ENCODE measurements at places on chromosomes 6 and 20.

- no peak for DNase-seq
Measured at GRCh38 chr6:122683989-122684651, 73.9 kb downstream of the PKIB start.

DNA sequence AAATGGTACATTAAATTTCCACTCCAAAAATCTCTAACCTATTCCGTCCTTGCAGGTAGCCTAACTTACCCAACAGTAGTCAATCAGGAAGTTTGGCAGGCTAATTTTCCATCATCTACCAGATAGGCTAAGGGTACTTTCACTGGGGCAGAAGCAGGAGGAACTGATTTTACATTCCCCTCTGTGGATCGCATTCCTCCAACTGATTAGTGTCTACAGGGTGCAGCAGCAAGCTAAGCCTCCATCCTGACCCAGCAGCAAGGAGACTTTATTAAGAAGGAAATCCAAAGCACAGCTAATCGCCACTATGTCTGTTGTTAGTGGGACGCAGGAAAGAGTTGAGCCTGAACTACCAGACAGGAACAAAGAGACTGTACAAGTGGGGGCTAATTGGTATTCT, 143.2 kb upstream of the RUNX2 start:
- no peak for DNase-seq

GRCh38 chr6:3389390-3390167, 67.3 kb downstream of the SLC22A23 start:
- DNase-seq: no peak

DNA sequence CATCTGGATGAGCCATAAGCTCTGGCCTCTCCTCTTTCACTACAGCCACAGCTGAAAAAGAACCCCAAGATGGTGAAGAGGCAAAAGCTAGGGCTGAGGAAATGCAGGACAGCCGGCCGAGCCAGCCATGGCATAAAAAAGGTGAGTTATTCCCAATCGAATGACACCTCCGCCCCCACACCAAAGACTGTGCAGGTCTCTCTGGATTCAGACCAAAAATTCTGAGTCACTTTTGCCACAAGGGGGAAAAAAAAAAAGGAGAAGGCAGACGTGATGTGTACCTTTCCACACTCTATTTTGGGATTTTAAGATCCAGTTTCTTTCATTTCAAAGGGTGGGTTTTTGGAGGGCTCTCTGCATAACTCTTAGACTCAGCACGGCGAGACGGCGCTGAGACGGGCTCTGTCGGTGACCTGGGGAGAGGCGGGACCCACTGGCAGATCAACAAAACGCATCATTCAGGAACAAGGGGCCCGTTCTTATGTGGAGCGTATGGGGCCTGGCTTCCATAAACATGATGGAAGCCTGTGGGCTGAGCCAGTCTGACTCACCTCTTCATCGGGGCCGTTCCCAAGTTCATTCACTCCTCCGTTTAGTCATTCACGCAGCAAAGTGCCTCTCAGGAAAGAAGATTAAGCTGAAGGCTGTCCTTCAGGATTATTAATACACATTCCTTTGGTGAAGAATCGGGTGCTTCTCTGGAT, 54.8 kb downstream of the NFATC2 start:
- DNase-seq: no peak

DNA sequence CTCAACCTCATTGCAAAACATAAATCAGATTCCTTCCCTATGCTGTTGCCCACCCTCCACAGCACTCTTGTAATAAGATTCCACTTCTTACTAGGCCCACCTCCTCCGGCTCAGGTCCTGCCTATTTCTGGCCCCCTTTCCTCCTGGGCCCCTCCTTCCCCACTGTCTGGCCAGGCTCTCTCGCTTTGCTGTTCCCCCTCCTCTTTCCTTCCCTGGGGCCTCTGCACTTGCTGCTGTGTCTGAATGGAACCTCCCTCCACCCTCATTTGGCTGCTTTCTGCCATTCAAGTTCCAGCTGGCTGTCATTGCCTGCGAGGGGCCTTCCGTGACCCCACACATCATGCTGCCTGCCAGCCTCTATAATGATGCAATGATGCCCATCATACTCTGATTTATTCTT, 38.9 kb downstream of the ARHGAP40 start:
- DNase-seq: no peak

DNA sequence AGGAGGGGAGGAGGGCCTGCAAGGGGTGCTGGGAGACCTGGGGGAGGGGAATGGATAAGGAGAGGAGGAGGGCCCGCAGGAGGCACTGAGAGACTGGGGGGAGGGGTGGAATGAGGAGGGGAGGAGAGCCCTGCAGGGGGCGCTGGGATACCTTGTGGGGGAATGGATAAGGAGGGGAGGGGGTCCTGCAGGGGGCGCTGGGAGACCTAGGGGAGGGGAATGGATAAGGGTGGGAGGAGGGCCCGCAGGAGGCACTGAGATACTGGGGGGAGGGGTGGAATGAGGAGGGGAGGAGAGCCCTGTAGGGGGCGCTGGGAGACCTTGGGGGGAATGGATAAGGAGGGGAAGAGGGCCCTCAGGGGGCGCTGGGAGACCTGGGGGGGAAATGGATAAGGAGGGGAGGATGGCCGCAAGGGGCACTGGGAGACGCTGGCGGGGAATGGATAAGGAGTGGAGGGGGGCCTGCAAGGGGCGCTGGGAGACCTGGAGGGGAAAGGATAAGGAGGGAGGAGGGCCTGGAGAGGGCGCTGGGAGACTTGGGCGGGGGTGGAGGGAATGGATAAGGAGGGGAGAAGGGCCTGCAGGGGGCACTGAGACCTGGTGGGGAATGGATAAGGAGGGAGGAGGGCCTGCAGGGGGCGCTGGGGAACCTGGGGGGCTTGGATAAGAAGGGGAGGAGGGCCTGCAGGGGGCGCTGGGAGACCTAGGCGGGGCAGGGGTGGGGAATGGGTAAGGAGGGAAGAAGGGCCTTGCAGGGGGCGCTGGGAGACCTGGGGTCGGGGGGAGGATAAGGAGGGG, 1.3 kb upstream of the CTCFL start:
- peak; percentile 14 for DNase-seq

- DNase-seq: no peak
Measured at GRCh38 chr20:40635971-40636370, 53.1 kb downstream of the MAFB start.

GRCh38 chr20:4470375-4470774, 251.3 kb upstream of the PRND start:
- DNase-seq: no peak

GRCh38 chr20:3842348-3842930, 4.2 kb upstream of the MAVS start:
- no peak for DNase-seq

DNA sequence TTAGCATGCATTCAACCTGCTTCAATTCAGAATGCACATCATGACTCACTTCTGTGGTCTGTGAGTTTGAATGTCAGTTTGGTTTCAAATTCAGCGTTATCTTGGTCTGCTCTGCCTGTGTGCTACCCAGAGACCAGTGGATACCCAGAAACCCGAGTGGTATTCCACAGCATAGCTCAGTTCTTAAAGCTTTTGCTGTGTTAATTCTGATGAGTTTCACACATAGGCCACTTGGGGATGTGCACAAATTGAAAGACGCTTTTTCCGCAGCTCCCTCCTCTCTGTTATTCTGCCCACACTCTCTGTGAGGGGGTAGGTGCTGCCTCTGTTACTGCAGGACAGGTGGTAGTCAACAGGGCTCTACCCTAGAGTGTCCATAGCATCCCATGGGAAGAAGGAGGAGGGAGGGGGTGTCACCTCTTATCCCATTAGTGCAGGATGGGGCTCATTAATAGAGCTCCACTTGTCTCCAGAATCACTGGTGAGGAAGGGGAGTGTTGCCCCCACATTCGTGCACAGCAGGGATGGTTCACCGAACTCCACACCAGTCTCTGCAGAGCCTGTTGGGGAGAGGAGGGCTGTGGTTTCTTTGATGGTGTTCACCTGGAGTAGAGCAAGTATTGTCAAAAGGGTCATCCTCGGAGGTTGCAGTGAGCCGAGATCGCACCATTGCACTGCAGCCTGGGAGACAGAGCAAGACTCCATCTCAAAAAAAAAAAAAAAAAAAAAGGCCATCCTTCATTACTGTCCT, 29.2 kb upstream of the SDCBP2 start:
- DNase-seq: peak; percentile 43

GRCh38 chr6:159071843-159072769, 27.3 kb upstream of the TAGAP start:
- no peak for DNase-seq

GRCh38 chr6:109242925-109243324, 139.3 kb downstream of the CD164 start:
- DNase-seq: no peak

- peak; percentile 74 for DNase-seq
Measured at GRCh38 chr20:49541733-49542513, 26.0 kb downstream of the PTGIS start.

GRCh38 chr6:168221497-168222079, 98.0 kb downstream of the DACT2 start:
- no peak for DNase-seq

DNA sequence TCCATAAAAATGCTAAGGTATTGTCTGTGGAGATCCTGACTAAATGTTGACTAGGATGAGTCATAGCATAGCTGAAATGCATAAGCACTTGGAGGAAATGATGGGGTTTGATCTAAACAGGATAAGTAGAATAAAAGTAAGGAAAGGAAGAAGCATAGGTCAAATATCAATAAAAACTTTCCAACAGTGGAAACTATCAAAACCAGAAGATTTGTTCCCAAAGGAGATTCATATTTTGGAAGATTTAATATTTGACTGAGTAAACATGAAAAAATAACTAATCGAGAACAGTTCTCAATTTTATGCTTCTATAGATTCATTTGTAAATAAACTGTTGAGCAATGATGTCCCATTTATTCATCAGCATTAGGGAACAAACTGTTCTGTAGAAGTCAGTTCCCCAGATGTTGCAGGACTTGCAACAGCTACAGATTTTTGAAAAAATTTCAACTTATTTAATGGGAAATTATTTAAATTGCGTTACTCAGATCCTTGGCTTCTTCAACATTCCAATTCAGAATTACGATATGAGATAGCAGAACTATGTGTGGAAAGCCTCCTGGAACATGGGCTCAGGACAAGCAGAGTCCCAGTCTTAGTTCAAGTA, 133.7 kb upstream of the TBX18 start:
- no peak for DNase-seq

DNA sequence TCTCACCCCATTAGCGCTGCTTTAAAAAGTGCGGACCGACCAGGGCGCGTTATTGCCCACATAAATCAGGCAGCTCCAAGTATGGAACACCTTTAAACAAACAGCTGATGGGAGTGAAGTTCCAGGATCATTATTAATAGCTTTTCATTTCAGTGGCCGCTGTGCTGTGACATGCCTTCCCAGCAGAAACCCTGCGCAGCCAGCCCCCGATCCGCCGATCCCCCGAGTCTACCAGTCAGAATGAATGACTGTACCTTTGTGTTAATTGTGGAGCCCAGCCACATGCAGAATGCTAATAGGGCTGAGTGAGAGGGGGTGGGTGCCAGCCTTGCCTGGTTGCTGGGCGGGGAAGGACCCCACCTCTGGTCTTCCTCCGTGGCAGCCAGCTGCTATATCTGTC, 21.9 kb downstream of the CDH22 start:
- DNase-seq: no peak

GRCh38 chr6:165913676-165914570, 250.9 kb upstream of the PDE10A start:
- no peak for DNase-seq

DNA sequence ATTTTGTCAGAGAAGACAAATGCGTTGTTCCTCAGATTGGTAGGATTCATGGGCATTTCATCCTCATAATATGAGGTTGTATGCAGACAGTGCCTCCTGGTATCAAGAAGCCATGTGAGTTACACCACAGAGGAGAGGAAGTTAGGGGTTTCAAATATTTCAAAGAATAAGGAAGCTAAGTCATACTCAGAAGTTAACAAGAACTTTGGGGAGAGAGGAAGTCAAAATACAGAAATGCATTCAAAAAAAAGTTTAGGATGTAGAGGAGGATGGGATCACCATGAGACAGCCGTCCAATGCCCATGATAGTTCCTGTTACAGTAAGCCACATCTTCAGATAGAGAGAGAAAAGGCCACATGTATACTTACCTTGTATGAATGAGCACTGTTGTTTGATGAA, 22.3 kb downstream of the HLA-DOB start:
- DNase-seq: no peak

- no peak for DNase-seq
Measured at GRCh38 chr20:2151858-2152281, 50.2 kb downstream of the STK35 start.

- DNase-seq: no peak
Measured at GRCh38 chr6:118736440-118736839, 85.0 kb upstream of the CEP85L start.

- no peak for DNase-seq
Measured at GRCh38 chr20:15795305-15796019, 777.8 kb downstream of the KIF16B start.

- no peak for DNase-seq
Measured at GRCh38 chr6:6635291-6635690, 46.8 kb downstream of the LY86 start.

DNA sequence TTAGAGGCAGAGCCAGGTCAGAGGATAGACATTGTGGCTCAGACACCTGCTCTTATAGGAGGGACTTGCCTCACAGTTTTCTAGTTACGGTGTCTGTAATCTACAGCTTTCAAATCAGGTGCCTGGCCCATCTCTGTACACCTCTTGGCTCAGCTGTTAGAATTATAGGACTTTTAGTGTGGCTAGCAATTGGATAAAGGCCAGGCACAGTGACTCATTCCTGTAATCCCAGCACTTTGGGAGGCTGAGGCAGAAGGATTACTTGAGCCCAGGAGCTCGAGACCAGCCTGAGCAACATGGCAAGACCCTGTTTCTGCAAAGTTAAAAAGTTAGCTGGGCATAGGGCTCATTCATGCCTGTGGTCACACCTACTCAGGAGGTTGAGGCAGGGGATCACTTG, 20.0 kb downstream of the BRPF3 start:
- no peak for DNase-seq

- DNase-seq: no peak
Measured at GRCh38 chr6:156703719-156704118, 73.5 kb upstream of the ARID1B start.

- peak; percentile 71 for DNase-seq
Measured at GRCh38 chr20:4795394-4795793, 73.7 kb downstream of the PRND start.

GRCh38 chr20:38730167-38730988, 6.1 kb downstream of the SLC32A1 start:
- no peak for DNase-seq

GRCh38 chr20:52167232-52167840, 24.2 kb downstream of the ZFP64 start:
- DNase-seq: no peak

DNA sequence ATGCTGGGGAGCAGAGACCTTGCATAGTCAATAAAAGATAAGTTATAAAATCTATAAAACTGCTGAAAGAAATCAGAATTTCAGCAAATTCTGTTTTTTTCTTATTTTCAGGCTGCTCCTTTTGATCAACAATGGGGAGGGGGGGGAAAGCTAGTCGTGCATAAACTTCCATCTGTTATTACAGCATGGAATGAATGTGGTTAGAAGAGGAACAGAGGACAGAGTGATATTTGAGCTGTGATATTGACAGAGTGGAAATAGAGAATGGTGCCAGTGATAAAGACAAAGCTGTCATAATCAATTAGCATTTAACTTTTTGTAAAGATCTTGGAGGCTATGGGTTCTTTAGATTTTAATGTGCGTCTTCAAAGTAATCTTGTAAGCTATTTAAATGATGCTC, 43.4 kb upstream of the QKI start:
- DNase-seq: no peak

- no peak for DNase-seq
Measured at GRCh38 chr20:54515793-54516628, 40.6 kb downstream of the DOK5 start.

GRCh38 chr20:34337544-34337943, 25.5 kb upstream of the ITCH start:
- no peak for DNase-seq

- DNase-seq: no peak
Measured at GRCh38 chr6:156562019-156562418, 215.2 kb upstream of the ARID1B start.

- DNase-seq: peak; percentile 4
Measured at GRCh38 chr20:1469925-1470571, 3.4 kb upstream of the NSFL1C start.

Data from stimulated activated CD4-positive, alpha-beta T cell treated with anti-CD3 and anti-CD28 coated beads, Interleukin-1b, Interleukin-23, amount 100 ng/mL, for 48 hours (primary cell).